Stimulated activated CD4-positive, alpha-beta T cell treated with anti-CD3 and anti-CD28 coated beads, Interleukin-4, amount 100 ng/mL, for 24 hours (primary cell): ENCODE measurements at places on chromosomes 12 and 14.
A peak's percentile ranks its signal among the peaks of the same experiment; 100 is the strongest.

DNA sequence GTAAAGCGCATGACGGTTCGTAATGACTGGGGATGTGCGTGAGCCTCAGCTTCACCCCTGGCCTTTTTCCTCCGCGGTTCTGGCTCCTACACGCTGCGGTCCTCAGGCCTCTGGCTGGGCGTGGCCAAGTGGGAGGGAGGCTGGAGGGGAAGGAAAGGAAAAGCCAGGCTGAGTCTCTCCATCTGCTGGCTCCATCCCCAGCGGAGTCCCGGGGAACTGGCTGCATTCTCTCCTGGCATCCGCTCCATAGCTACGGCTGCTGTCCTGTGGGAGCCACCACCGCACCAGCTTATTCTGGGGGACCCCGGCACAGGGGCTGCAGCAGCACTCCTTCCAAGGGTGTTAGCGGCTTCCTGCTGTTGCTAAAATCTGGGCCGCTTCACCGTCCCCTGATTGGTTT is 68.2 kb upstream of the SLC24A4 start:
- DNase-seq: no peak

GRCh38 chr12:26467351-26467750 is 272.0 kb downstream of the SSPN start:
- DNase-seq: no peak

- no peak for DNase-seq
Measured at GRCh38 chr14:77908847-77909246, 108.9 kb downstream of the ADCK1 start.

GRCh38 chr14:103091041-103091882 is 3.3 kb upstream of the EXOC3L4 start:
- DNase-seq: peak; percentile 76

GRCh38 chr12:123960856-123961255 is 11.8 kb downstream of the CCDC92 start:
- no peak for DNase-seq

- no peak for DNase-seq
Measured at GRCh38 chr14:81301371-81301770, 80.6 kb upstream of the GTF2A1 start.

GRCh38 chr14:83887866-83888265 is 1642.1 kb upstream of the FLRT2 start:
- no peak for DNase-seq

GRCh38 chr12:81079280-81080076 is 1.6 kb downstream of the ACSS3 start:
- DNase-seq: no peak
